ENCODE measurements at places on chromosomes 5 and 9.

DNA sequence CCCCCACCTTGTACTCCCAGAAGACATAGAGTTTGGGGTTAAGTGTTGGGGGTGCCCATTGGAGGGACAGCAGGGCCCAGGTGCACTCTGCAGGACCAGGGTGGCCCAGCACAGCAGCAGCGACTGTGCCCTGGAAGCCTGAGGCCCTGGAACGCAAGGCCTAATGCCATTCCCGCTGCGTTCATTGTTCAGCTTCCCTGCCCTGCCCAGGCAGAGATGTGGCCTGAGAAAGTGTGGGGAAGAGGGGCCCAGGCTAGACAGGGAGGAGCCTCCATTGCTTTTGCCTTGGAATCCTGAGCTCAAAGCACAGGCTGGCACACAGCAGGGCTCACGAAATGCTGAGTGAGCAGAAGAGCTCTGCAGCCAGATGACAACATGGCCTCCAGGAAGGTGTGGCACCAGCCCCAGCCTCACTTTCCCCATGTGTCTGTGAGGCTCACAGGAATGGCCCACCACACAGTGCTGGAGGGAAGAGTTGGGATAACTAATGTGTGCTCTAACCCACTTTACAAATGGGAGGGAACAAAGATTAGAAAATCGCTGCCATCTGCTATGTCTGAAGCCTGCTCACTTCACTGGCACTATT, 19.4 kb downstream of the S1PR3 start:
- DNase-seq = no peak

- no peak for DNase-seq
Measured at GRCh38 chr9:133248726-133249295, 26.2 kb downstream of the ABO start.

DNA sequence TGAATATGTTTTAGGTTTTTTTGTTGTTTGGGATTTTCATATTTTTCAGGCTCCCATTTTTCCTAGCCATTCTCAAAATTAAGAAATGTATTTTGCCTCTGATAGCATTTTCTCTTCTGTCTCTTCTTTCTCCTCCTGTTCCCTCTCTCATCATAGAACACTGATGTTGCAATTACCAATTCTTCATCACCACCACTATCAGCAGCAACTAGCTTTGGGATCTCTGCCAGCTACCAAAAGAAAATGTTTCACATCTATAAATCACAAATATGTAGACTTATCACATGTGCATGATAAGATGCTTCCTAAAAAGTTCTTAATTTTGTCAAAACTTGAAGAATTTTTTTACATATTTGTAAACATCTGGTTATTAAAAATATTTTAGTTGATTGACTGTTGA, 887.1 kb downstream of the MAT2B start:
- no peak for DNase-seq

- no peak for DNase-seq
Measured at GRCh38 chr9:8365029-8365428, 565.5 kb upstream of the DMAC1 start.

DNA sequence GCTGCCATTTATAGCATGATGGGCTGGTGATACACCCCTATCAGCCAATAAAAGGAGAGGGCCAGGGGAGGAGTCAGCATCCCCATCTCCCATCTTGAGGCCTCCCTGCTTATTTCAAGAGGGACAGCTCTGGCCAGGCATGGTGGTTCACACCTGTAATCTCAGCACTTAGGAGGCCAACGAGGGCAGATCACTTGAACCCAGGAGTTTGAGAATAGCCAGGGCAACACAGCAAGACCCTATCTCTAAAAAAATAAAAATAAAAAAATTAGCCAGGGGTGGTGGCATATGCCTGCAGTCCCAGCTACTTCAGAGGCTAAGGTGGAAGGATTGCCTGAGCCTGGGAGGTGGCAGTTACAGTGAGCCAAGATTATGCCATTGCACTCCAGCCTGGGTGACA, 9.8 kb downstream of the REXO4 start:
- no peak for DNase-seq

DNA sequence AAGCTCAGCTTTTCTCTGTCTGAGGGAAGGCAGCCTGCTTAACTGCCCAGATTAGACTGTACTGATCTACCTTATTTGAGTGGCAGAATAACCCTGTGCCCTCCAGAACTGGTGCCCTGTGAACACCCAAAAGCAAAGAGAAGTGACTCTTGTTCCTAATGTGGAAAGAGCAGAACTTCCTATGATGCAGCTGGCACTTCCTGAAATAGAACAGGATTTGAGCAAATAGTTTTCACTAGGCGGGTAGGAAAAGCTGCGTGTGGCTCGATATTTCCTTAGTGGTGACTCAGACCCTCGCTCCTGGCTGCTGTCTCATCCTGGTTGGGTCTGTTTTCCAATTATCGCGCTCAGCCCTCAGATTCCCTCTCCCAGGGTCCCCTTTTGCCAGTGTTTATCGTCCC, 89.9 kb downstream of the SH3TC2 start:
- no peak for DNase-seq

- no peak for DNase-seq
Measured at GRCh38 chr9:5896863-5897262, 6.2 kb downstream of the MLANA start.

DNA sequence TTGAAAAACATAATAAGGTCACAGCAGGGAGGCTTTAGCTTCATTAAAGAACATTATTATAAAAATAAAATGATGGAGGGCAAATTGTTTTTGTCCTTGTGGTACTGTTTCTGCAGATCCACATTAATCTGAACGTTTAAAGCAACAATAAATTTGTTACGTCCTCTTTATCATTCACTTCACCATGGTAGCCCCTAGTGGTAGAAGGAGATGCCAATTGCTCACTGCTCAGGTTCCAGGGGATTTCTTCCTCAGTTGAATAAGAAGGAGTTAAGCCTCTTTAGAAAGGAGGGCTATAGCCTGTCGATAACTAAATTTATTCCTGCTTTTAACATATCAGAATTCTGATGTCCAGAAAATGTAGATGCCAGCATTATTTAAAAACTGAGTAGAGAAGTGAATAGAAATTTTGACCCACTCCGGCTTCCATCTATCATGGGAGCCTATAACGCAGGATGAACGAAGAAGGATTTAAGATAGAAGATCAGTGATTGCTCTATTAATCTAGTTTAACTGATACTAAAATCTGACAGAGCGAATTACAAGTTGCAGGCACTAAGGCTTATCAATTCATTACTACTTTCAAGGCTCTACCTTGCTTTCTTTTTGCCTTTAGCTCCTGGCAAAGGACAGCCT, 692.3 kb downstream of the PTPRD start:
- peak; percentile 13 for DNase-seq

DNA sequence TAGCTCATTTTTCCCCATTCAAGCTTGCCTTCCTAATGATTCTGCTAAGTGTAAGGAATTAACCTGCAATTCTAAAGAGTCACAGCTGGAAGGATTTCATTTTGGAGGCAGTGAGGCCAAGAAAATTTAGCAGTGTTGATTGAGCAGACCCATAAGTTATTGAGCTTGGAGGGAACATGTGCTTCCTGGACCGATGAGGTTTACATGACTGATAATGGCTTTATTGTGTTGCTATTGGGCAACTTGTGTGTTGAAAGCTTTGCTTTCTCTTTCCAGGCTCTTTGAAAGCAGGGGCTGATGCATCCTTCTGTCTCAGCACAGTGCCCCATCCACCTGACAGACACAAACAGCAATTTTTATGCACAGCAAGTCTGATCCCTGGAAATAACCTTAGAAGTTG, 398.9 kb upstream of the PCSK5 start:
- DNase-seq = no peak

- no peak for DNase-seq
Measured at GRCh38 chr5:111518777-111519176, 6.4 kb upstream of the STARD4 start.

- no peak for DNase-seq
Measured at GRCh38 chr5:118863345-118863744, 125.0 kb downstream of the DTWD2 start.

GRCh38 chr5:10161778-10162177, 87.9 kb downstream of the ATPSCKMT start:
- DNase-seq = no peak

DNA sequence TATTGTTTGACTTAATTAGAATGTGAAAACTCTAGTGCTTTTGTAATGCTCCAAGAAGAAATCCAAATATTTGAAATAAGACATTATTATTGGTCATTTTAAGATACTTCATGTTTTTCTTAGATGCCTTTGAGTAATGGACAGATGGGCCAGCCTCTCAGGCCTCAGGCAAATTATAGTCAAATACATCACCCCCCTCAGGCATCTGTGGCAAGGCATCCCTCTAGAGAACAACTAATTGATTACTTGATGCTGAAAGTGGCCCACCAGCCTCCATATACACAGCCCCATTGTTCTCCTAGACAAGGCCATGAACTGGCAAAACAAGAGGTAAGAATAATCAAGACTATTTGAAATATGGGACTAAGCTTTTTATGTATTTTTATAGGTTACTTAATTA, 69.2 kb upstream of the SREK1 start:
- DNase-seq = no peak

- no peak for DNase-seq
Measured at GRCh38 chr9:99116003-99116411, 11.1 kb downstream of the TGFBR1 start.

GRCh38 chr5:66529182-66529581, 67.0 kb upstream of the MAST4 start:
- DNase-seq = peak; percentile 24

- DNase-seq = no peak
Measured at GRCh38 chr5:9698125-9698826, 68.1 kb upstream of the TAS2R1 start.

- DNase-seq = no peak
Measured at GRCh38 chr5:142095651-142096330, 12.8 kb upstream of the NDFIP1 start.

- DNase-seq = no peak
Measured at GRCh38 chr5:180035206-180035931, 36.2 kb downstream of the RNF130 start.

- DNase-seq = no peak
Measured at GRCh38 chr9:101455656-101456240, 20.2 kb upstream of the ALDOB start.

GRCh38 chr5:55749387-55749786, 11.5 kb downstream of the DDX4 start:
- DNase-seq = no peak

DNA sequence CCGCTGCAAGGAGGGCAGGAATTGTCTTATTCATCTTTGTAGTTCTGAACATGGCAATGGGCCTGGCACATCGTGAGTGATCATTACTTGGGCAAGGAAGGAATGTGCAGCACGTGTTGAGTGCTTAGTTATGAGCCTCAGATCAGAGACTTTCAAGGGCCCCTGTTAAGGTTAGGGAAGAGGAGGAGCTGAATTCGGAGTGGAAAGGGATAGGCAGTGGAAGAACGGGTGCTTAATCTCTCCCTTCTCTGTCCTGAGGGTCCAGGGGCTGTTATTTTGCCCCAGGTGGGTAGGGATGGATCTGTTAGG, 59.5 kb upstream of the RARS1 start:
- DNase-seq = no peak

- DNase-seq = no peak
Measured at GRCh38 chr9:127388856-127389238, 8.1 kb upstream of the SLC2A8 start.

- no peak for DNase-seq
Measured at GRCh38 chr5:127867022-127867783, 164.0 kb downstream of the CCDC192 start.

- DNase-seq = peak; percentile 53
Measured at GRCh38 chr5:115098041-115098702, 71.5 kb downstream of the TRIM36 start.

DNA sequence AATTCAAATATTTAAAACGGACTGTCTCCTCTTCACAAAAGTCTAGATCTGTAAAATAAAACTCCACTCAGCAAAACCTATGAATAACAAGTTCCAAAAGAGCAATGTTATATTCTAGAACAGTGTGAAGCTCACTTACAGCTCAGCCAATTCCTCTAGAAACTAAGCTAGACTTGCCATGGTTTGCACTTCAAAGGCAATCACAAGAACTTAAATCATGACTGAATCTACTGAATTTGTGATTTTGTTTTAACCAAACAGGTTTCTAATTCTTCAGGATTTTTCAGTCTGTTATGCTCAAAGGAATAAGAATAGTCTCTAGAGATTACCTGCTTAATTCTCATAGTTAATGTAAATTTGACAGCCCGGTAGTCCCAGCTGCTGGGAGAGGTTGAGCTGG, 1.4 kb upstream of the PKD2L2 start:
- no peak for DNase-seq

GRCh38 chr5:36382890-36383289, 81.2 kb upstream of the RANBP3L start:
- DNase-seq = no peak

- no peak for DNase-seq
Measured at GRCh38 chr5:135476615-135477581, 24.7 kb upstream of the TIFAB start.

DNA sequence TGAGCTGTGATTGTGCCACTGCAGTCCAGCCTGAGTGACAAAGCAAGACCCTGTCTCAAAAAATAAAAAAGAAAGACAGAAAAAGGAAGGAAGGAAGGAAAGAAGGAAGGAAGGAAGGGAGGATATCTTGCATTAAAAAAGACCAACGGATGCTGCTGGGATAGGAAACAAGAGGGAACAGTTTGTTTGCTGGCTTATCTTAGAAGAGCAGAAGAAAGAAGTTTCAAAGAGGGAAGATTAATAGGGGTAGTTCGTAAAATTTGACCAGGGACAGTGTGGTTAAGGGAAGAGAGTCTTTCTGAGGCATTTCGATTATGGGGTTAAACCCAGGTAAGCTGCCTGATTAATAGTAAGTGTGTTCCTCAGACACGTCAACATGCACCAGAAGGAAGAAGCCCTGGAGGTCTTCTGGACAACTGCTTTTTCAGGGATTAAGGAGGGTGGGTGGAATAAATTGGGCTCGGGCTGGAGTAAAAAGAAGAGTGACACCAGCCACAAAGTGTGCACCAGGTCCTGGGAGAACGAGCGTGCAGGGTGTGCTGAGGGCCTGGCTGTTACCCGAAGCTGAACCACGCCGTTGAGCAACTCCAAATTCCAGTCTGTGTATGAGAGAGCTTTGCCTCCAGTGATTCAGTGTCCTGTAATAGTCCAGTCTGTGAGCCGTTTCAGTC, 24.8 kb downstream of the FYB1 start:
- no peak for DNase-seq

DNA sequence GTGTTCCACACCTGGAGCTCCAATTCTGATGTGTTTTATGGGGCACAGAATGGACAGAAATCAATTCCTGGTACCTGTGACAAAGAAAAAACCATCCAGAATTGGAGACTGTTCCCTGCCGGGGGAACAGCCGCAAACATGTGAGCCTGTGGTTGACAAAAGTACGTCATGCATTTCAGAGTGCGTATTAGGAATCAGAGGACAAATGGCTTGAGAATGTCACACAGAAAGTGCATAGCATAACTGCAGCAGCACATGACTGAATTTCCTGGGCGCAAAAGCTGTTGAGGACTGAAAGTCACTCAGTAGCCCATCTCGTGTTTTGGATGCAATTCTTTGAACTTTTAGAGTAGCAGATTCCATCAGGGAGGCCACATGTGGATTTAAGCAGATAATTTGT, 85.1 kb downstream of the TRIO start:
- DNase-seq = no peak

Measured in iPS-NIHi11 (cell line).